ENCODE measurements at places on chromosomes 2 and 18.

GRCh38 chr2:109432421-109432820, 181.3 kb downstream of the SEPTIN10 start:
- DNase-seq: no peak

- DNase-seq: peak; percentile 71
Observed at GRCh38 chr18:62524440-62525200, 1.8 kb downstream of the ZCCHC2 start.

- no peak for DNase-seq
Observed at GRCh38 chr2:83378921-83379320, 1080.2 kb downstream of the SUCLG1 start.

DNA sequence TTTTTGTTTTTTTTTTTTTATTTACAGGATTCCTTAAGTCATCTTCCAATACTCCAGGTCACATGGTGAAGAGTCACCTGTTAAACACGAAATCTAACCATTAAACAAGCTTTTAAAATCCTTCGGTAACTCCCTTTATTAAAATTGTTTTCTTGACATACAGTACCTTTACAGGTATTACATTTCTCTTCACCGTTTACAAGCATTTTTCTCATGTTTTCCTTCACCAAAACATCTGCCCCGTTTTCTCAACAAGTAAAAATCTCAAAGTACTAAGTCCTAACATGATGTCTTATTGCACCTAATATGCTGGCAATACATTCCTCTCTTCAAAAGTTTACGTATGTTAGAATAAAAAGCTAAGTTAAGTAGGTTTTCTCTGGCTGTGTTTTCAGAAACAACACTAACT, 1.1 kb downstream of the PUM2 start:
- no peak for DNase-seq

GRCh38 chr2:26542194-26542455, 64.2 kb upstream of the OTOF start:
- no peak for DNase-seq

GRCh38 chr2:205760157-205760556, 77.9 kb downstream of the NRP2 start:
- DNase-seq: no peak

DNA sequence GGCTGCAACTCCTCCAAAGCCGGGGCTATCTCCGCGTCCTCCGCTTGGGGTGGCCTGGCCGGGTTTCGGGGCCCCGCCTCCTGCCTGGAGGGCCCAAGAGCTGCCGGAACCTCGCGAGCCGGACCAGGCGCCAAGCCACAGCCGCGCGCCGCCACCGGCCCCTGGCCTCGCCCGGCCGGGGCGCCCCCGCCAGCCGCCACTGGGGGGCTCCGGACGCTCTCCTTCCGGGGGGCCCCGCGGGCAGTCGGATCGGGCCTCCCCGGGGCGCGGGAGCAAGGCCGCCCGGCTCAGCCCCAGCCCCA, 17.4 kb upstream of the HAAO start:
- no peak for DNase-seq

DNA sequence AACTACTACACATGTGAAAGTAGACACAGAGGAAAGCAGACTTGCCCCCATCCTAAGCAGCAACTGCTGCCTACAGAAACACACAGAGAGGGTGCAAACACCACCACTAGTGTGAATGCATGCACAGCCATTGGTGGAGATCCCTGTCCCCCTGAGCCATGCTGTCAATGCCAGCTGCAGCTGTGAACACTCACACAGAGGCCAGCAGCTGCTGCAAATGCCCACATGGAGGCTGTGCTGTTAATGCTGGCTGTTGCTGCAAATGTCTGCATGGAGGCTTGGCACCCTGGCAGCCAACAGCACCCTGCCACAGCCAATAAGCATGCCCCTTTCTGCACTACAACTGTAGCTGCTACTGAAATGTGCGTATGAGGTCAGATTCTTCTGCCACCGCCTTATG, 355.0 kb downstream of the LNPK start:
- no peak for DNase-seq

GRCh38 chr18:6013171-6013810, 118.0 kb upstream of the TMEM200C start:
- no peak for DNase-seq

DNA sequence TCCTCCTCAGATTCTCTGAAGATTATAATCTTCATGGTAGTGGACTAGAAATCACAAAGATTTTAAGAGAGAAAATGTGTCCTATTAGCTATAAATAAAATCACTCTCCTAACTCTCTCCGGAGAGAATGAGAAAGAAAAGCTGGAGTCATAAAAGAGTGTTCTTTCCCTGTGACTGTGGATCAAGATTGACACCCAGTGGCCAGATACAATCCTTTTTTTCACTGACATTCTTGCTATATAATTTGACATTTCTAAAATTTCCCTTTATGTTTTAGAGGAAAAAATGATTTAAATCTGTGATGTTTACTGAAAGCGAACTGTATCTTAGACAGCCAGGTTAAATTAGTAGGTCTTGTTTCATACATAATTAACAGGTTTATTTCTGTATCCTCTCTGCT, 35.4 kb upstream of the LRP2 start:
- no peak for DNase-seq
